Thoracic aorta (tissue), 2 donors: ENCODE measurements at places on chromosomes 7 and 10.

- DNase-seq = no peak
Observed at GRCh38 chr10:112052166-112052565, 131.4 kb downstream of the GPAM start.

DNA sequence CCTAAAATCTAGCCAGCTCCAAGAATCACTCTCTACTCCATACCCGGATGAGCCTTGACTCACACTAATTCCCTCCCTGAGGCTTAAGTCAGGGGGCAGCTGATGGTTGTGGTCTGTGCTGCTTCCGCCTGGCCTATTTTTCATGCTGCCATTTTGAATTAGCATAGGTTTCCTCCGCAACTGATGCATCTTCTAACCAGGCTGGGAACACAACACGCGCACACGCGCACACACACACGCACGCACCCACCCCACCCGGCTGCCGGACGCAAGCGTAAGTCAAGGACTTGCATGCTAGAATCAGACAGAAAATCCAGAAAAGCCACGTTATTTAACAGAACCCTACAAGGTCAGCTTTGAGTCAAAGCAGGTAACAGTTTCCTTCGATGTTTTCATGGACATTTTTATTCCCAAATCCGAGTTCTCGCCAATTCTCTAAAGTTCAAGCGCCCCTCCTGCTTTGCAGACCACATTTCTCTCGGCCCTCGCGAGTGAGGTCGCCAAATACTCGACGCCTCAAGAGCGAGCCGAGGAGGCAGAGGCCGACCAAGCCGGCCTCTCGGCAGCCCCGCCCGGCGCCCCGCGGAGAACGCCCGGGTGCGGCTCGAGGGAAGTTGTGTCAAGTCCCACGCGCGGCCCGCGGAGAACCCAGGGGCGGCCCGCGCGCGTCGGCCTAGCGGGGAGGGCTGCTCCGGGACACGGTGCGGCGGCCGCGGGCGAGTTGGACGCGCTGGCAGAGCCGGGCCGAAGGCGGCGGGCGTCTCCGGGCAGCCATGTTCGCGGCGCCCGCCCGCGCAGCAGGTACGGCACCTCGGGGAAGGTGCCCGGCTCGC lies 961 bp downstream of the SCRN1 start:
- no peak for DNase-seq

GRCh38 chr10:28396331-28396730 lies 93.5 kb upstream of the MPP7 start:
- no peak for DNase-seq

DNA sequence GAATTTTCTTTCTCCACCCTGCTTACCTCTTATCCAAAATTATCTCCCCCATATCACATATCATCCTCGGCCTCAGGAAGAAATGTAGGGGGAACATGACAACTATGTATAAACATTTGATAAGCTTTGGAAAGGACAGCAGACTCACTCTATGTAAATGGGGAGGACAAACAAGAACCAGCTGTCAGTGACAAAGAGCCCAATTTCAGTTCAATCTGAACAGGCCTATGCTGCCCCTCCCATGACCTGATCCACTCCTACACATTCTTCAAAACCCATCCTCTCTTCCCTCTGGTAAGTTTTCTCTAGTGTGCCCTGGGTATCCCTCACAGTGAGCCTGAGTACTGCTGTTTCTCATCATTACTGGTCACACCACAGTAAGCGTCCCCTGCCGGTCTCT lies 20.8 kb downstream of the FZD9 start:
- no peak for DNase-seq

- no peak for DNase-seq
Observed at GRCh38 chr10:27628621-27629020, 117.0 kb downstream of the MKX start.
